ENCODE measurements at places on chromosomes 6 and 20. TPM values are rescaled to one million over a fixed set of nuclear protein-coding genes. Genes with fewer than 3 reads are reported as not detected.

DNA sequence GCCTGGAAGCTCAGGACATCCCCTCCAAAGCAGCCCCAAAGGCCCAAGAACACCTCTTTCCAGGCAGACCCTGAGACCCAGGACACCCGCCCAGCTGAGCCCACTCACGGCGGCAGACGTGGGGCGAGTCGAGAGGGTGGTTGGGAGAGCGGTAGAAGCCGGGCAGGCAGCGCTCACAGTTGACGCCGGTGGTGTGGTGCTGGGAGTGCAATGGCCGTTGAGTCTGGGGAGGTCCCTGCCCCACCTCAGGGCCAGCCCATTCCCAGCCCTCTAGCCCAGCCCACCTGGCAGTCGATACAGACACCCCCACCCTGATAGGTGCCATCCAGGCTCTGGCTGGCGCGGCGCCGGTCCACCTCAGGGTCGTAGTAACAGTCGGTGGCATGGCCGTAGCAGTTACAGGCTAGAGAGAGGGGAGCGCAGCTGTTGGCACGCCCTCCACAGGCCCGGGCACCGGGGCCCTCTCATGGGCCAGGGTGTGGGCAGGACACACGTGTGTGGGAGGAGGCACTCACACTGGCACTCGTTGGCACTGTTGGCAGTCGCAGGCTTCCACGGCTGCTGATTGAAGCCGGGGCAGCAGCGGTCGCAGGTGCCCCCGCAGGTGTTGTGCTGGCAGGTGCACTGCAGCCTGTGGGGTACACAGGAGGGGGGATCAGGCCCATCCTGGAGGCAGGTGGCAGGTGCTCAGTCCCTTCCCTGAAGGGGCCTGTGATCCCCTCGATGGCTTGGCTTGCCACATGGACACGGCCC lies 20.5 kb downstream of the LAMA5 start:
- H3K4me3 ChIP-seq: no peak overlapping the region
- H3K36me3 ChIP-seq: peaks cover 4% of the 10 kb centered on the region
- no peaks in the 10 kb centered on the region for H3K4me1 ChIP-seq
- no peaks in the 10 kb centered on the region for H3K27me3 ChIP-seq
- peak; percentile 63 for DNase-seq
- no peak overlapping the region for H3K27ac ChIP-seq

DNA sequence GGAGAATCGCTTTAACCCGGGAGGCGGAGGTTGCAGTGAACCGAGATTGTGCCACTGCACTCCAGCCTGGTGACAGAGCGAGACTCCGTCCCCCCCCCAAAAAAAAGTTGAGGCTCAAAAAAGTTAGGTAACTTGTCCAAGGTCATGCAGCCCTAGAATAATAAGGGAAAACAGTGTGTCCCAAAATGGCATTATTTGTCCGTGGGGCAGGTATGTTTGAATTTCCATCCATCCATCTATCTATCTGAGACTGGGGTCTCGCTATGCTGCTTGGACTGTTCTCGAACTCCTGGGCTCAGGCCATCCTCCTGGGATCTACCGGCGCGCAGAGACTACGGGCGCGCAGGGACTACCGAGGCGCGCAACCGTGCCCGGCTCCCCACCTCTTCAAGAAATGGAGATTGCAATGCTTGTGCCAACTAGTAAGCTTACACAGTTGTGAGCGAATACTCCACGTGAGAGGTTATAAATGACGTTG lies 374 bp upstream of the ABCC10 start:
- peak overlapping the region; percentile 98 for H3K4me3 ChIP-seq
- H3K36me3 ChIP-seq: no peaks in the 10 kb centered on the region
- H3K27ac ChIP-seq: peak overlapping the region; percentile 84
- no peaks in the 10 kb centered on the region for H3K27me3 ChIP-seq

DNA sequence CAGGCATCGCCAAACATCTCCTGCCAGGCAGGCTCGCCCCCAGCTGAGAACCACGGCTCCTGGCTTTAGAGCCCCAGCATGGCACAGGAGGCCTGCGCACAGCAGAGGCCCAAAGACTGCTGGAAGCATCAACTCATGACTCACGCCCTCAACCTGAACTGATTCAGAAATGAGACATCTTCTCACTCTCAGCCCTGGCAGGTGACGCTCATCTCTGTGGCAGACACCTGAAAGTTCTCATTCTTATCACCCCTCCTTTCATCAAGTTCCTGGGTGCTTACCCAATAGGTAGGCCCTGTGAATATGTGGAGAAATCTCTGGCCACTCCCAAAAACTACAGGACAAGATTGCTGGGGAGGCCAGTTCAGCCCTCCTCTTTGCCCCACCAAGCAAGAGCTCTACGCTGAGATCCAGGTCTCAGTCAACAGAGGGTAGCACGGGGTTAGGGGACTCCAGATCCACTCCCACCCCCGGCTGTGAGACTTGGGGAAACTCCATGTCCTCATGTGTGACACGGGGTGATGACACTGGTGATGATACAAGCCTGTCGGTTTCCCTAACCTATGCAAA lies 11.3 kb downstream of the NFATC2 start:
- H3K4me1 ChIP-seq: no peaks in the 10 kb centered on the region
- H3K27ac ChIP-seq: no peak overlapping the region
- H3K36me3 ChIP-seq: no peaks in the 10 kb centered on the region
- DNase-seq: no peak
- H3K27me3 ChIP-seq: no peaks in the 10 kb centered on the region

DNA sequence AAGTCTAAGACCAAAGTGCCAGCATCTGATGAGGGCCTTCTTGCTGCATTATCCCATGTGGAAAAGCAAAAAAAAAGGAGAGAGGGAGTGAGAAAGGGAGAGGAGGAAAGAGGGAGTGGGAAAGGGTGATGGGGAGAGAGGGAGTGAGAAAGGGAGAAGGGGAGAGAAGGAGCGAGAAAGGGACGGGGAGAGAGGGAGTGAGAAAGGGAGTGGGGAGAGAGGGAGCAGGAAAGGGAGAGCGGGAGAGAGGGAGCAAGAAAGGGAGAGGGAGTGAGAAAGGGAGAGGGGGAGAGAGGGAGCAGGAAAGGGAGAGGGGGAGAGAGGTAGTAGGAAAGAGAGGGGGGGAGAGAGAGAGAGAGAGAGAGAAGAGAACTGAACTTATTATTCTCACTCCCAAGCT lies 241.1 kb upstream of the RIMS1 start:
- H3K4me3 ChIP-seq: no peak overlapping the region
- H3K36me3 ChIP-seq: no peaks in the 10 kb centered on the region
- no peaks in the 10 kb centered on the region for H3K4me1 ChIP-seq
- H3K27me3 ChIP-seq: no peaks in the 10 kb centered on the region
- no peak for DNase-seq

GRCh38 chr6:42078386-42078785 lies 28.1 kb downstream of the TAF8 start:
- H3K4me3 ChIP-seq: no peak overlapping the region
- H3K27ac ChIP-seq: no peak overlapping the region
- H3K36me3 ChIP-seq: peaks cover 28% of the 10 kb centered on the region
- no peak for DNase-seq

ECT2L gene
- not detected for polyA plus RNA-seq

CALHM4 gene
- polyA plus RNA-seq: 0.60 TPM

- no peak for DNase-seq
- no peaks in the 10 kb centered on the region for H3K4me1 ChIP-seq
- H3K4me3 ChIP-seq: no peak overlapping the region
- H3K36me3 ChIP-seq: no peaks in the 10 kb centered on the region
Measured at GRCh38 chr20:47878601-47879027, 93.3 kb upstream of the SULF2 start.

MLIP gene
- polyA plus RNA-seq: 1.7 TPM

DNA sequence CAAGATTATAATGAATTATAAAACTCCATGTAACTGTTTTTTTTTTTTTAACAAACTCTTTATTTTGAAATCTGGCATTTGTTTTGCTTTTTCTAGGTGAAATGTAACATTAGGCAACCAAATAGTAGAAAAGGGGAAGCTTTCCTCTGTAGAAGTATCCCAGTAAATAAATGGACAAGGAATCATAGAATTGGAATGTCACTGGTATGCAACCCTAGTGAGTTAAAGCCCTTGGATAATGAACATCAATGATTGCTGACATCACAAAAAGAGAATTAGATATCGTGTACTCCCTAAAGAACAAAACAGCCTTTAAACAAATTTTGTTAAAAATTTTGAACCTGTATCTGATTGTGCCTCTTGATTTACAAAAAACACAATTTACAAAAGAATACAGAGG lies 93.9 kb upstream of the OGFRL1 start:
- no peak for DNase-seq
- H3K4me1 ChIP-seq: no peaks in the 10 kb centered on the region
- H3K36me3 ChIP-seq: no peaks in the 10 kb centered on the region
- no peak overlapping the region for H3K4me3 ChIP-seq

GRCh38 chr6:112308476-112308875 lies 38.7 kb upstream of the RFPL4B start:
- no peak overlapping the region for H3K27ac ChIP-seq
- H3K4me1 ChIP-seq: no peaks in the 10 kb centered on the region
- H3K27me3 ChIP-seq: no peaks in the 10 kb centered on the region

TLDC2 gene
- 8.5 TPM for polyA plus RNA-seq

BEND3 gene
- polyA plus RNA-seq: 1.1 TPM

DNA sequence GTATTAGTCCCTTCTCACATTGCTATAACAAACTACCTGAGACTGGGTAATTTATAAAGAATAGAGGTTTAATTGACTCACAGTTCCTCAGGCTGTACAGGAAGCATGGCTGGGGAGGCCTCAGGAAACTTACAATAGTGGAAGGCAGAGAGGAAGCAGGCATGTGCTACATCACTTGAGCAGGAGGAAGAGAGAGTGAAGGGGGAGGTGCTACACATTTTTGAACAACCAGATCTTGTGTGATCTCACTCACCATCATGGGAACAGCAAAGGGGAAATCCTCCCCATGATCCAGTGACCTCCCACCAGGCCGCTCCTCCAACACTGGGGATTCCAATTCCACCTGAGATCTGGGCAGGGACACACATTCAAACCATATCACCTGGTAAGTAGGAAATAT lies 630.6 kb downstream of the QKI start:
- H3K27ac ChIP-seq: no peak overlapping the region
- no peak for DNase-seq
- no peak overlapping the region for H3K4me3 ChIP-seq
- H3K27me3 ChIP-seq: no peaks in the 10 kb centered on the region
- H3K36me3 ChIP-seq: no peaks in the 10 kb centered on the region

- peak; percentile 86 for DNase-seq
- H3K27ac ChIP-seq: no peak overlapping the region
- no peaks in the 10 kb centered on the region for H3K36me3 ChIP-seq
- H3K27me3 ChIP-seq: no peaks in the 10 kb centered on the region
- no peaks in the 10 kb centered on the region for H3K4me1 ChIP-seq
Measured at GRCh38 chr20:23857962-23858595, 21.5 kb downstream of the CST5 start.

KHDC1 gene
- 1.7 TPM for polyA plus RNA-seq

LRRN4 gene
- polyA plus RNA-seq: 1.6 TPM

DNA sequence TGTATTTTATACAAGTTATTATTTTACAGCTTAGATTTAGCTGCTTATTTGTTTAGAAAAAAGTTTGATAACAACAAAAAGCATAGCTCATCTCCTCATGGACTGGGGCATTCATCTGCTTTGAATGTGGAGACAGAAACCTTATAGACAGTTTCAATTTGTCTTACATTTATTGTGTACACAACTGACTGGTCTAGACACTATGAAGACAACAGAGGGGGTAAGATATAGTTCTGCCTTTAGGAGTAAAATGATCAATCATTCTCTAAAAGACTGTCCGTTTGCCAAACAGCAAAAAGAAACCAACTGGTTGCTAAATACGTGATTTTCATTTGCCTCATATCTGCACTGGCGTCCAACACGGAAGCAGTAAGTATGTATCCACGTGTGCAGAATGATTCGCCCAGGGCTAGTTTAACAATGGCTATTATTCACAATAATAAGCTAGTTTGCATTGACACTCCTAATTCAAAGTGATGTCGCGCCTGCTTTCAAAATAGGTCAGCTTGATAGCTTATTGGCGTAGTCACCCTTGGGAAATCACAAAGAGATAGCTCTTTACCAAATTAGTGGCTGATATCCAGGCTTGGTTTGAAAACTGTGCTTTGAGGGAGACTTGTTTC lies 153.6 kb downstream of the BMP2 start:
- DNase-seq: no peak
- H3K4me3 ChIP-seq: no peak overlapping the region
- H3K4me1 ChIP-seq: no peaks in the 10 kb centered on the region
- H3K27me3 ChIP-seq: no peaks in the 10 kb centered on the region
- H3K27ac ChIP-seq: no peak overlapping the region
- H3K36me3 ChIP-seq: no peaks in the 10 kb centered on the region

- H3K4me1 ChIP-seq: peaks cover 13% of the 10 kb centered on the region
- peak; percentile 82 for DNase-seq
- H3K36me3 ChIP-seq: no peaks in the 10 kb centered on the region
- peaks cover 20% of the 10 kb centered on the region for H3K27me3 ChIP-seq
- H3K27ac ChIP-seq: no peak within 1 kb of the TSS
Measured at GRCh38 chr20:13220904-13221297, at the start of gene ISM1. Gene ISM1 (plus strand): TSS chr20:13221274. CDS start chr20:13221777, 503 bp downstream.

ETV7 gene
- polyA plus RNA-seq: 0.99 TPM

- no peaks in the 10 kb centered on the region for H3K36me3 ChIP-seq
- no peak overlapping the region for H3K4me3 ChIP-seq
- peak; percentile 33 for DNase-seq
- H3K27ac ChIP-seq: no peak overlapping the region
- H3K27me3 ChIP-seq: no peaks in the 10 kb centered on the region
- H3K4me1 ChIP-seq: no peaks in the 10 kb centered on the region
Measured at GRCh38 chr6:160221423-160221822, 37.2 kb downstream of the SLC22A2 start.

All from kidney (tissue), 22 donors.